ENCODE measurements at places on chromosomes 6 and 20.

- no peak for DNase-seq
Measured at GRCh38 chr6:53624502-53624901, 41.1 kb downstream of the KLHL31 start.

- no peak for DNase-seq
Measured at GRCh38 chr20:2379511-2380229, 1.0 kb upstream of the TGM6 start.

- no peak for DNase-seq
Measured at GRCh38 chr20:10856237-10857015, 182.6 kb upstream of the JAG1 start.

DNA sequence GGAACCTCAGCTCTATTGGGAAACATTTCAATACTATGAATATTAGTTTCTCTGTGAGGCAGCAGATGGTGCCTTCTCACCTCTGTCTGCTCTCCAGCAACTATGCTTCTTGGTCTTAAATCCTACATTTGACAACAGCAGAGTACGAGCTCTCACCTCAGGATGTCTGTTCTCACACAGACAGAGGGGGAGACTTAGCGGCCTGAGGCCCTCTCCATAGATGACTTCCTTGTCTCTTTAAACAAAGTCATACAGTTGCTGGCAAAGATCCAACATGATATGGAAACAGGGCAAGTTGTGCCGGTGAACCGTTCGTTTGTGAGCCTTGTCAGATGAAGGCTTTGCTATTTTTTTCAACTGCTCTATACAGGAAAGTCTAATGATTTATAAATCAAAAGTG, 43.7 kb upstream of the GABRR1 start:
- peak; percentile 24 for DNase-seq

- no peak for DNase-seq
Measured at GRCh38 chr6:136751522-136751956, 40.7 kb downstream of the MAP3K5 start.

DNA sequence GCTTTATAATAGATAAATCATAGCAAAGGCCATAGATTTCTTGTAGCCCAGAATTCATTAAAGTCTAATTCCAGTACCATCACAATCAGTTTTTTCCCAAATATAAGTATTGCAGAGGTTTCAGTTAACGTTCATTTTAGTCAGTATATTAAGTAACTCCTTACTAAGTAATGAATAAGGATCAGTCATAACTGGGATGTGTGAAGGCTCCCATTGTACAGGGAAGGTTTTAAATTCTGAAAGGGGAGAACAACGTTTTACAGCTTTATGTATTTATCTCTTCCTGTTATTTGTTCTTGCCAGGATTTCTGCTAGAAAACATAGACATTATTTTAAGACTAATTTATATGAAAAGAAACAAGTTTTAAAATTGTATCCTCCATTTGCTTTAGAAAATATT, 215.5 kb upstream of the LAMP5 start:
- DNase-seq: no peak

DNA sequence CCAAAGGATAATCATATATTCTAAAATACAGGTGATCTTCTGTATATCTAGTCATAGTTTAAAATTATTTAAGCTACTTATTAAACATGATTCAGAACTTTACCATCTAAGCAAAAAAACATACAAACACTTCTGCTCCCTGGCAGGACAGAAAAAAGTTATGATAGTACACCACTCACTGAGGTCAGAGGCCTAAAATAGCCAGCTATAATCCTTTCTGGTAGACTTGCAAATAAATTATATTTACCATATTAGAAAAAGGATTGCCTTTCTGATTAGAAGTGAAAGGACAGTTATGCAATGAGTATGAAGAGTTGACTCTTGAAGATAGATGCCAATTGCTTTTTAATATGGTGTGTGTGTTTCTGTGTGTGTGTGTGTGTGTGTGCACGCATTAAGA, 207.4 kb downstream of the BMP2 start:
- no peak for DNase-seq

- no peak for DNase-seq
Measured at GRCh38 chr20:46219190-46219589, 89.1 kb downstream of the CDH22 start.

GRCh38 chr6:118764766-118765165, 113.4 kb upstream of the CEP85L start:
- no peak for DNase-seq

GRCh38 chr6:36625158-36625919, 31.2 kb downstream of the SRSF3 start:
- DNase-seq: peak; percentile 83

- no peak for DNase-seq
Measured at GRCh38 chr6:42520786-42521607, 42.8 kb upstream of the UBR2 start.

DNA sequence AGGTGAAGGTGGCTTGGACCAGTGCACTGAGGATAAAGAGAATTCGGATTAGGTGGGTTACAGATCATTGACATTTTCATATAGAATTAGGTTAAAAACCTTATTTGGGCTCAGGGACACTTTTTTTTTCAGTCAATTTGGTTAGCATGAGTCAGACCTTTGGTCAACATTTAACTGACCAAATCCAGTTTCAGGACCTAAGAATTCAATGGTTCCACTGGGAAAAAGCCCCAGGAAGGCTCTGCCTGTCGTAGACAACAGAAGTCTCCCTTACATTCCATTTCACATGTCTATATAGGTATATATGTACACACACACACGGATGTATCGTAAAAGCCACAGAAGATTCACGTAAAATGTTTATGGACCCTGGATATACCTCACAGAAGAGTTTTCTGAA, 184.2 kb upstream of the RREB1 start:
- DNase-seq: no peak

DNA sequence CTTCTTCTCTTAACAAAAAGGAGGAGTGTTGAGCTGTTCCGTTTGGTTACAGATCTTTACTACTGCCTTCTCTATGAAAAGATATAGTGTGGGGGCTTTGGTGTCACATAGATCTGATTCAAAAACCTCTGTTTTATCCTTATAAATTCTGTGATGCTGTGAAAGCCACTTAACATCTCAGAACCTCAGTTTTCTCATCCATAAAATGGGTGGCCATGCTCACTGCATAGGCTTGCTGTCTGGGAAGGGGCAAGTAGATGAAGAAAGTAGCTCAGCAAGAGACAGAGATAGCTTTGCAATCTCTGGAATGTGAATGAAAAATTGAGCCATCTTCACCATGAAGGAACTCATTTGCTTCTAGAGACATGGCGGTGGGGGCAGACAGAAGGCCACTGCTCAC, 31.6 kb upstream of the RNF24 start:
- DNase-seq: no peak

DNA sequence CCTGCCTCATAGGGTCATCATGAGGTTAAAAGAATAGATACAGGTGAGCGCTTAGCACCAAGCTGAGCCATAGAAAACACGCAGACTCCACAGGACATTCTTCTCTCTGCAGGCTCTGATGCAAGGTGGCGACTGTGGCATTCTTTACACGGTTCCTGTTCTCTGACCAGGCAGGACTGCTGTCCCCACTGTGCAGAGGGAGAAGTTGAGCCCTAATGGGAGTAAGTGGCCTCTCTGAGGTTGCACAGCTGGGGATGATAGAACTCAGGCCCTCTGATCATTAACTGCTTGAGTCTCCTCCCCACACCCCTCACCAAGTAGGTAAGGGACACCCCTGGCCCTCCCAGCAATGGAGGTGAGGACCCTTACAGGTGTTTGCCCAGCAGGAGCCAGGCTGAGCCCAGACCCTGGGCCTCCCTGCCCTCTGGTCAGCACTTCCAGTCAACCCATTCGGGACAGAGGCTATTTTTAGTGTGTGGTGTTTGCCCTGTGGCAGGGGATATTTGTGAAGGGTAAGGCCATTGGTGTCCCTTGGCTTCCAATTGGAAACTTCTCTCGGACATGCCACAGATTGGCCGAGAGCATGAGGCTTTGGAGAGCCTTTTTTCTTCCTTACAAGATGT, 116.8 kb downstream of the VEGFA start:
- DNase-seq: no peak

- no peak for DNase-seq
Measured at GRCh38 chr6:110095935-110096334, 83.5 kb downstream of the WASF1 start.

GRCh38 chr6:166433096-166433495, 50.4 kb upstream of the MPC1 start:
- no peak for DNase-seq

DNA sequence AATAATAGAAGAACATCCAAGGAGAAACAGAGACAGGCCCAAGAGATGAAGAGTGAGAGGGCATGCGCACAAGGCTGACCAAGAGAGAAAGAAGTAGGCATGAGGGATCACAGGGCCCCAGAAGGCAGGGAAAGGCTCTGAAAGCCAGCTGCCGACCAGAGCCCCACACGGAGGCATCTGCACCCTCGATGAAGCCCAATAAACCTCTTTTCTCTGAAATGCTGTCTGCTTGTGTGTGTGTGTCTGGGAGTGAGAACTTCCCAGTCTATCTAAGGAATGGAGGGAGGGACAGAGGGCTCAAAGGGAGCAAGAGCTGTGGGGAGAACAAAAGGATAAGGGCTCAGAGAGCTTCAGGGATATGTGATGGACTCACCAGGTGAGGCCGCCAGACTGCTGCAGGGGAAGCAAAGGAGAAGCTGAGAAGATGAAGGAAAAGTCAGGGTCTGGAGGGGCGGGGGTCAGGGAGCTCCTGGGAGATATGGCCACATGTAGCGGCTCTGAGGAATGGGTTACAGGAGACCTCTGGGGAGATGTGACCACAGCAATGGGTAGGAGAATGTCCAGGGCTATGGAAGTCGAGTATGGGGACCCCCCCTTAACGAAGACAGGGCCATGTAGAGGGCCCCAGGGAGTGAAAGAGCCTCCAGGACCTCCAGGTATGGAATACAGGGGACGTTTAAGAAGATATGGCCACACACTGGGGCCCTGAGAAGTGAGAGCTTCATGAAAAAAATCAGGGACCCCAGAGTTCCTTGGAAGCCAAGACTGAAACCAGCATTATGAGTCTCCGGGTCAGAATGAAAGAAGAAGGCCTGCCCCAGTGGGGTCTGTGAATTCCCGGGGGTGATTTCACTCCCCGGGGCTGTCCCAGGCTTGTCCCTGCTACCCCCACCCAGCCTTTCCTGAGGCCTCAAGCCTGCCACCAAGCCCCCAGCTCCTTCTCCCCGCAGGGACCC, 981 bp upstream of the TNF start:
- DNase-seq: no peak

GRCh38 chr6:38149531-38149930, 330.0 kb downstream of the ZFAND3 start:
- peak; percentile 1 for DNase-seq

- DNase-seq: no peak
Measured at GRCh38 chr6:105786890-105787655, 299.1 kb upstream of the PRDM1 start.

GRCh38 chr6:165820934-165821333, 157.9 kb upstream of the PDE10A start:
- DNase-seq: no peak

Measured in coronary artery (tissue), 2 donors.